ENCODE measurements at places on chromosomes 6 and 20.

- DNase-seq: no peak
Observed at GRCh38 chr20:46343348-46343974, 35.2 kb upstream of the CDH22 start.

GRCh38 chr20:56630506-56631317 lies 1.6 kb downstream of the TFAP2C start:
- peak; percentile 16 for DNase-seq

- no peak for DNase-seq
Observed at GRCh38 chr6:81233990-81234389, 518.5 kb downstream of the TENT5A start.

DNA sequence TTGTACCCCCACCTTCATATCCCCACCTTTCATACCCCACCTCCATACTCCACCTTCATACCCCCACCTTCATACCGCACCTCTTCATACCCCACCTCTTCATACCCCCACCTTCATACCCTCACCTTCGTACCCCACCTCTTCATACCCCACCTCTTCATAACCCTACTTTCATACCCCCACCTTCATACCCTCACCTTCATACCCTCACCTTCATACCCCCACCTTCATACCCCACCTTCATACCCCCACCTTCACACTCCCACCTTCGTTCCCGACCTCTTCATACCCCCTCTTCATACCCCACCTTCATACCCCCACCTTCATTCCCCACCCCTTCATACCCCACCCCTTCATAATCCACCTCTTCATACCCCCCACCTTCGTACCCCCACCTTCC lies 92.9 kb upstream of the NAA20 start:
- DNase-seq: no peak

DNA sequence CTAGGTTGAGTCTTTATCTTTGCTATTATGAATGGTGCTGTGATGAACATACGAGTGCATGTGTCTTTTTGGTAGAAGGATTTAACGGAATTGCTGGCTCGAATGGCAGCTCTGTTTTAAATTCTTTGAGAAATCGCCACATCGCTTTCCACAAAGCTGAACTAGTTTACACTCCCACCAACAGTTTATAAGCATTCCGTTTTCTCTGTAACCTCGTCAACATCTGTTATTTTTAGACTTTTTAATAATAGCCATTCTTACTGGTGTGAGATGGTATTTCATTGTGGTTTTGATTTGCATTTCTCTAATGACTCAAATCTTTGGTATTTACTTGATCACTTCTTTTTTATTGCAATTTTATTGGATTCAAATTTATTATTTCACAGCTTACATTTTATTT lies 117.4 kb upstream of the HDGFL1 start:
- DNase-seq: no peak

- DNase-seq: no peak
Observed at GRCh38 chr6:125003070-125003469, 40.8 kb downstream of the RNF217 start.

GRCh38 chr6:44010411-44011349 lies 116.6 kb downstream of the MRPL14 start:
- no peak for DNase-seq

GRCh38 chr6:169841907-169842606 lies 90.6 kb downstream of the ERMARD start:
- peak; percentile 5 for DNase-seq

DNA sequence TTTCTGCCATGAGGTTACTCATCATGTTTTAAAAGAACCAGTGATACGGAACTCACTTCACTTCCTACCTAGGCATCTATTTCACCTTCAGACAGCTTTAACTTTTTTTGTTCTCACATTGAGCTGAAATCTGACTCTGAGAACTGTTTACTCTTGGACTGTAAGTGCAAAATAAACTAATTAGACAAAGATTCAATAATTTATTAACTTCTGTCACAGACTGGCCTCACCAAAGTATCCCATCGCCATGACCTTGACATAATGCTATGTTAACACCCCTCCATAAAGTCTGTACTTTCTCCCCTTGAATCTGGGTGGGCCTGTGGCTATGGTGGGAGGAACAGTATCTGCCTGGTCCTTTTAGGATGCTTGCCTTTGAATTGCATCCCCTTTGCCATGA lies 448.1 kb downstream of the CBLN4 start:
- no peak for DNase-seq

DNA sequence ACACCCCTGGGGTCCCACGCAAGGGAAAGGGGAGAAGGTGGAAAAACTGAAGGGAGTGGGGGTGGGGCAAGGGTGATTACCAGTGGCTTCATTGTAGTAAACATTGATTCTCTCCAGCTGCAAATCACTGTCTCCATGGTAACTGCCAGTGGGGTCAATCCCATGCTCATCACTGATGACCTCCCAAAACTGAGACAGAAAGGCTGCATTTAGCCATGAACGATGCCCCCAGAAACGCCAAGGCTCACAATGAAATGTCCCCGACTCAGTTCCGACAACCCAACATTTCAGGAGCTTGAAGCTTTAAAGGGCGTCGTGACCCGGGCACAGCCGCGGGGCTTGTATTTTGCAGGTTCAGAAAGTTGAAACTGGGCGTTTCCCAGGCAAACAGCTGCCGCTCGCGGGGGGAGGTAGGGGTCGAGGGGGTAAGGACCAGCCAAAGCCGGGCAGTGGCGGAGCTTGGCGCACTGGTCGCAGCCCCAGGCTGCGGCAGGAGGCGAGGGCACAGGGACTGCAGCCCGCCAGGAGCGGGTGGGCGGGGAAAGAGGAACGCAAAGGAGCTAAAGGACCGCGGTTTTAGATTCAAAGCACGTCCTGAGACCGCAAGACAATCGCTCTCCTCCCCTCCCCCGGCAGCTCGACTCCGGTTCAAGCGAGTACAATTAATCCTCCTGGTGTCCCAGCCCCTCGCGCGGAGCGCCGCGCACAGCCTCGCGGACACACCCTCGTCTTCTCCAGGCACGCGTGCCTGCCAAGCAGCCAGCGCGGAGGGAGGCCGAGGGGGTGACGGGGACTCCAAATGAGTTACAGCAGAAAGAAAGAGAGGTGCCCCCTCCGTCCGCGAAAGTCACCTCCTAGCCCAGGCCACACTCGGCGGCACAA lies 731 bp downstream of the TUBB2B start:
- DNase-seq: no peak

DNA sequence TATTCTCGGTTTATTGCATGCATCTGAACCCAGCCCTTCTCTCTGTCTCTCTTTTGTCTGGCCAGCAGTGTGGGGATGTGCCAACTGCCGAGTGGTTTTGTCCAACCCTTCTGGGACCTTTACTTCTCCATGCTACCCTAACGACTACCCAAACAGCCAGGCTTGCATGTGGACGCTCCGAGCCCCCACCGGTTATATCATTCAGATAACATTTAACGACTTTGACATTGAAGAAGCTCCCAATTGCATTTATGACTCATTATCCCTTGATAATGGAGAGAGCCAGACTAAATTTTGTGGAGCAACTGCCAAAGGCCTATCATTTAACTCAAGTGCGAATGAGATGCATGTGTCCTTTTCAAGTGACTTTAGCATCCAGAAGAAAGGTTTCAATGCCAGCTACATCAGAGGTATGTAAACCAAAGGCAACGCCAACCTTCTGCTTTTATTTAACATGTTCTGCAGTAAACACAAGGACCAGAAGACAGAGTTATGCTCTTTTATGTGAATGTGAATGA lies 65.8 kb downstream of the ADGRG6 start:
- DNase-seq: no peak

DNA sequence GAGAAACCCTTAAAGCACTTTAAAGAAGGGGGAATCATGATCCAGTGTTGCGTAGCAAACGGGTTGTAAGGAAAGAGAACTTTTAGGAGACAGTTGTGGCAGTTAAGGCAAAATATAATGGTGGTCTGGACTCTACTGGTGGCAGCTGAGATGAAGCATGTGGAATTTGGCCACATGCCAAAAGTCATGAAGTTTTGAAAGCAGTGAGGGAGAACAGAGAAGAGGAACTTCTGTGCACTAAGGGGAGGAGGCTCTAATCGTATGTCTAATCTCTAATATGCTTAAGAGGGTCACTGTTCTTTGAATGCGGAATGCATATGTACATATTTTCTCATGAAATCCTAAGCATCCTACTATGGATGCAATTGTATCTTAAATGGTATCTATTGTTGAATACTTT lies 91.5 kb downstream of the RIMS1 start:
- no peak for DNase-seq

GRCh38 chr6:30019819-30020218 lies 41.2 kb upstream of the POLR1H start:
- no peak for DNase-seq

DNA sequence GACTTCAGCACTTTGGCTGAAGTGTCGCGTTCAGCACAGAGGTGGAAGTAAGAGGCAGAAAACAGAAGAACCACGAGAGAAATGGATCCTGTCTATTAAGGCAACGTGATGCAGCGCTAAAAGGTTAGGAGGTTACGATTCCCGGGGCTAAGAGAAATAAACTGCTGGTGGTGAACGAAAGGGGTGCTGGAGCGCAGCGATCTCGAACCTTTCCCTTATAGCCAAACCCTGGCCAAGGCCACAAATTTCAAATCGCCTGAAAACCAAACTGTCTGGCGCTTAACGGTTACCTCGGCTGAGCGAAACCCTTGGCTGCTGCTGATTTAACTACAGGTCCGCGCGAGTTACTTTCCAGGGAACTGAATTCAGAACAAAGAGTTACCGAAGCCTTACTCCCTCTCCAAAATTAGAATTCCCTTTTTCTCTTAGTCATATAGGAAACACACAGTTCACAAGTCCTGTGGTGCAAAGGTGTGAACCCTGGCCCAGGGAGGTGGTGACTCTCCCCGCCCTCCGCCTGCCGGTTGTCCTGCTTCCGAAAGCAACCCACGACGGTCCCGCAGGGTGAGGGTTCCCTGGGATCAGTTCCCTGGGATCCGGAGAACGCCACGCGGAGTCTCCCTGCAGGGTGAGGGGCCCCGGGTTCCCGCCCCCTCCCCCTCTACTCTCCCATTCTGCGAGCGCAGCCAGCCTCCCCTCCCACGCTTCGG lies 1.3 kb upstream of the SLC35D3 start:
- no peak for DNase-seq

DNA sequence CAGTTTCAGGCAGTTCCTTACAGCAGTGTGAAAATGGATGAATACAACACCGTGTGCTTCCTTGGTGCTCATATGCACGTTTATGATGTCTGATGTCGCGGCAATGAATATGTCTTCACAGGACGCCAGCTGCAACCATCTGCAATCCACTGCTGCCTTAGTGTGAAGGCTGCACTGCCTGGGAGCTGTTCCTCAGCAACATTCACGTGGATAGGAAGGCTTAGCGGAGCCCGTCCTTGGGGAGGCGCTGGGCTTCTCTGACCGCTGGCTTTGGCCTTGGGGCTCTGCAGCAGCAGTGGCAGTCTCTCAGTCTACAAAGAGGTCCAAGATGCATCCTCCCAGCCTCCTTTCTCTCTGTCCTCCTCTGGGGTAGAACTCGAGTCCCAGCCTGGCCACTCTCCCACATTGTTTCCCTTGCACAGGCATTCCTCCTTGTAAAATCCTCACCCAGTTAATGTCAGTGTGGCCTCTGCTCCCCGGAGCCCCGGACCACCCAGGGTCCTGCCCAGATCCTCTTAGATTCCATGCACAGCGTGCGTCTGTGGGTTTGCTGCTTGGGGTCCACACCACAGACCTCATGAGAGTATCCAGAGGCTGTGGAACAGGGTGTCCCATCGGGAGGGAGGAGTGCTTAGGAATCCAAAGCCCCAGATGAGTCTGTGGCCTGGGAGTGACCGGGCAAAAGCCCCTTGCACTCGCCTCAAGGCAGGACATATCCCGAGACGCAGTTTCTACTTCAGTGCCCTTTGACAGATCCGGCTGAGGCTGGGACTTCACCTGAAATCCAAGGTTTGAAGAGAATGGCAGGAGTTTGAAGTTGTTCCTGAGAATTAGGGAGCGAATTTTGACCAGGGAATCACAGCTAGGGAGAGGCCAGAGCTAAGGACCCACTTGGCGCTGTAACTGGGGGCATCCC lies 181.3 kb downstream of the THBS2 start:
- no peak for DNase-seq

- DNase-seq: no peak
Observed at GRCh38 chr20:63736893-63737694, 630 bp downstream of the LIME1 start.

- no peak for DNase-seq
Observed at GRCh38 chr20:41865938-41866337, 247.8 kb upstream of the CHD6 start.

GRCh38 chr6:36777801-36778200 lies 61.4 kb downstream of the CPNE5 start:
- DNase-seq: no peak
